ENCODE measurements at places on chromosomes 7 and 10. TPM values are rescaled to one million over a fixed set of nuclear protein-coding genes. Genes with fewer than 3 reads are reported as not detected.
A peak's percentile ranks its signal among the peaks of the same experiment; 100 is the strongest.

Gene C1QL3
- not detected for total RNA-seq

Gene UBE3C
- total RNA-seq, result 46.1 TPM

Gene MBL2
- 0.17 TPM for total RNA-seq

Gene EFCAB10
- total RNA-seq, result 2.3 TPM

Gene INHBA
- 14.4 TPM for total RNA-seq

Gene TM9SF3
- total RNA-seq, result 32.8 TPM

GRCh38 chr10:30013757-30014156 is 45.6 kb downstream of the JCAD start:
- no peak for DNase-seq

GRCh38 chr7:139708541-139708940 is 69.3 kb downstream of the HIPK2 start:
- no peak for DNase-seq

DNA sequence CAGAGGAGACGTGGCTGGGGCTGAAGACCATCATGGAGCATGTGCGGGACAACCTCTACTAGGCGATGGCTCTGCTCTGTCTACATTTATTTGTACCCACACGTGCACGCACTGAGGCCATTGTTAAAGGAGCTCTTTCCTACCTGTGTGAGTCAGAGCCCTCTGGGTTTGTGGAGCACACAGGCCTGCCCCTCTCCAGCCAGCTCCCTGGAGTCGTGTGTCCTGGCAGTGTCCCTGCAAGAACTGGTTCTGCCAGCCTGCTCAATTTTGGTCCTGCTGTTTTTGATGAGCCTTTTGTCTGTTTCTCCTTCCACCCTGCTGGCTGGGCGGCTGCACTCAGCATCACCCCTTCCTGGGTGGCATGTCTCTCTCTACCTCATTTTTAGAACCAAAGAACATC is 22.0 kb upstream of the CPA5 start:
- no peak for DNase-seq

GRCh38 chr10:78465431-78465830 is 431.8 kb downstream of the RPS24 start:
- no peak for DNase-seq

DNA sequence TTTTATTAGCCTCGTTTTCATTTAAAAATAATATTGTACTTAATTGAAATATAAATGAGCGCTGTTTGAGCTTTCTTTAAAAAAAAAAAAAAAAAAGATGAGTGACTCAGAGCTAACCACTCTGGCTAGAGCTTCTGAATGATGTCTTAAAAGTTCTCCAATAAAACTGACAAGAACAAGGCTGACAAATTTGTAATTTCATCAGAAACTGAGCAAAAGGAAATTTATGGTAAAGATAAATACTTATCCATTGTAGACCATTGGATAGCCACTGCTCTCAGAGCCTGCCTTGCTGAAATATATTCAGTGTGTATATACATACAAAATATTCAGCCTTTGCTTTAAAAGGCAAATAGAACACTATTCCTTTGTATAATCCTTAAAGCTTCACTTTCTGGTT is 91.2 kb upstream of the OIT3 start:
- no peak for DNase-seq

GRCh38 chr7:98170966-98171365 is 40.3 kb upstream of the BHLHA15 start:
- DNase-seq, result no peak

GRCh38 chr7:112197322-112197721 is 8.9 kb downstream of the DOCK4 start:
- no peak for DNase-seq

DNA sequence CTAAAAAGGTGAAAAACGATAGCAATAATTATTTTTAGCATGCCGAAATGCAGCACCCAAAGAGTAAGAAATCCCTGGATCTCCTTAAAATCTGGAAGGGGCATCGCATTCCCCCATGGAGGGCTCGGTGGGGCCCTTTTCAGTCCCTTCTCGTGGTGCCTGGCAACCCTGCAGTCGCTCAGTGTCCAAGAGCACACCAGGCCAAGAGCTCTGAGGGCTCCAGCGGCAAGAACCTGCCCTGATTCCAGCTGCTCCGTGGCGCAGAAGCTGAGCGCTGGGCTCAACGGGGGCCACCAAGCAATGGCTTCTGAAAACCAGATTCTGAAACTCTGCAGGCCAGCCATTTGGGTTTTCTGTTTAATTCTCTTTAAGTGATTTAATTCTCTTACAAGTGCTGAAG is 131.2 kb downstream of the PRKAG2 start:
- DNase-seq, result no peak

DNA sequence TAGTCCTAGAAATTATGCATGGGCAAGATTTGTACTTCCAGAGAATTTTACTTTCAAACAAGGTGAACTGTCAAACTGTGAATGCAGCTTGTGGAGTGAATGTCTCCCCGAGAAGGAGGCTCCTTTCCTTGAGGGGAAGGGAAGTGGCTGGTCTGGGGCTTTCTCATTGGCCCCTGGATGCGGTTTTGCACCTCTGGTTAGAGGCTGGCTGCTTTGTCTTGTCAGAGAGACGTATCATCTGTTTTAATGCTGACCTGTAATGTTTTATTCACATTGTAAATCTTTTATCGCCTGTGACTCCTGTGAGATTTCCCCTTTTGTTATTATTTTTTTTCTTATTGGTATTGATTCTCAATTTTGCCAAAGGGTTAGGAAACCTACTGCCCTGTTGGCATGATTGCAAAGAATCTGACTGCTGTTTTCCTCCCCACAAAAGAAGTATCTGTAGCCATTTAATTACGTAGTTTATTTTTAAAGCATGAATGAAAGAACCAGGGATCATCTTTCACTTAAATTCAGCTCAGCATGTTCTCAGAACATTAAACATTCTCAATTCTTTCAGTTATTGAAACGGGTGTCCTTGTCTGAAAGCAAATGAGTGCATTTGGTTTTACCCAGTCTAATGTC is 238.3 kb upstream of the NFE2L3 start:
- no peak for DNase-seq

GRCh38 chr10:71836596-71836974 is 14.5 kb downstream of the PSAP start:
- DNase-seq, result no peak

GRCh38 chr10:89555688-89556445 is 20.5 kb upstream of the SLC16A12 start:
- peak; percentile 43 for DNase-seq

DNA sequence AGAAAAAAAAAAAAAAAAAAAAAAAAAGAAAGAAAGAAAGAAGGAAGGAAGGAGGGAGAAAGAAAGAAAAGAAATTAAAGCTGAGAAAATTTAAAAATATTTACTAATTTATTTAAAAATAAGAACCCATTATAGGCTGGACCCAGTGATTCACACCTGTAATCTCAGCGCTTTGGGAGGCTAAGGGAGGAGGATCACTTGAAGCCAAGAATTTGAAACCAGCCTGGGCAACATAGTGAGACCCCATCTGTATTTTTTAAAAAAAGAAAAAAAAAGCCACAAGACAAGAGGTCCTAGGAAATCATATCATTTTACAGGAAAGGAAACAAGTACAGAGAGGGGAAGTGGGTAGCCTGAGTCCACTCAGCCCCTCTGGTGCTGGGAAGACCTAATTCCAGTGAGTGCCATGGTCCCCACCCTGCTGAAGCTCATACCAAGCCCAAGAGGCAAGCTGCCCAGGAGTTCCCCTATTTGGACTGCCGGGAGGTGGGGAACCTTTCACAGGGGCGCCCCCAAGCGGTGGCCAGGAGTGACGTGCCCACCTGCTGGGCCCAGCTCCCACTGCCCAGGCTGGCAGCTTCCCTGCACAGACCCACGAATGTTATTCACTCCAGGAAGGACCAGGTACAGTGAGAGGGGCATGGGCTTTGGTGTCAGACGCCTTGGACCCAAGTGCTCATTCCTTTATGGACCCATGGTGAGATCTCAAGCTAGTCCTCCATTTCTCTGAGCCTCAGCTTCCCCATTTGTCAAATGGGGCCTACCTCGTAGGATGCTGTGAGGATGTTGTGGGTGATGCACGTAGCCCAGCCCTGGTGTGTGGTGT is 133.6 kb downstream of the ZMIZ1 start:
- DNase-seq, result no peak

DNA sequence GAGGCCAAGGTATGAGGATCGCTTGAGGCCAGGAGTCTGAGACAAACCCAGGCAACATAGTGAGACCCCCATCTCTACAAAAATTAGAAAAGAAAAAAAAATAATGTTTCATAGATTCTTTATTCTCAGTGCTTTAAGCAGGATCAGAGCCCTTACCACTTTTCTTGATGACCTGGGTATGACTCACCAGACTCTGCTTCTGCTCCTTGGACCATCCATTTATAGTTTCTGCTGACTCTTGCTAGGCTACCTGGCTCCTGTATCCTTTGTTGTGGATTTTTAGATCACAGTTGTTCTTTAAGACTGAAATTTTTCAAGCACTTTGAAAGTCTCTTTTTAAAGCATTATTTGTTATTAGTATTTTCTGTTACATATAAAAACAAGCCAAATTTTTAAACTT is 411.1 kb downstream of the GFRA1 start:
- peak; percentile 28 for DNase-seq

DNA sequence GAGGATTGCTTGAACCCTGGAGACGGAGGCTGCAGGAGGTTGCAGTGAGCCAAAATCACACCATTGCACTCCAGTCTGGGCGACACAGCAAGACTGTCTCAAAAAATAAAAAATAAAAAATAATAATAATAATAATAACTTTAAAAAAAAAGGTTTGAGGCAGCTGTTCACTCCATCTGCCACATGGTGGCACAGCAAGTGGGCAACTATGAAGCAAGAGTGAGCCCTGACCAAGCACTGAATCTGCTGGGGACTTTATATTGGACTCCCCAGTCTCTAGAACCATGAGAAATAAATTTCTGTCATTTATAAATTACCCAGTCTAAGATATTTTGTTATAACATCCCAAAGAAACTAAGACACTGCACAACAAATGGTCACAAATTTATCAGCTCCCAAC is 14.6 kb upstream of the BRI3 start:
- no peak for DNase-seq

DNA sequence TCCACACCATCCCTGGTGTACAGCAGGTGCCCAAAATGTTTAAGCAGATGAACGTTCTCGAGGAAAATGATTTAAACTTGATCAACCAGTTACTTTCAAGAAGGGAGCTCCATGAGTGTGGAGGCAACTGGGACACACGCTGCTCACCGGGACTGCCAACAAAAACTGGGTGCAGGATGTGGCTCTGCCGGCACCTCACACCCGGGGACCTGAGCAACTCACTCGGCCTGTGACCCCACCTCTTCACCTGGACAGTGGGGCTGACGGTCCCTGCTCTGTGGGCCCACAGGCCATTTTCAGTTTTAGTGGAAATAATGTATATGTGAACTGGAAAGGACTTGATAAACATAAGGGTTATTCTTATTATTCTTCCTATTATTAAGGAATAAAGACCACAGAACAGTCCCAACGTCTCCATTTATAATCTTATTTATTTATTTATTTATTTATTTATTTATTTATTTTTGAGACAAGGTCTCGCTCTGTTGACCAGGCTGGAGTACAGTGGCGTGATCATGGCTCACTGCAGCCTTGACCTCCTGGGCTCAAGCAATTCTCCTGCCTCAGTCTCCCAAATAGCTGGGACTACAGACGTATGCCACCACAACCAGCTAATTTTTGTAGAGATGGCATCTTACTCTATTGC is 60.6 kb downstream of the RGS10 start:
- DNase-seq, result no peak

- no peak for DNase-seq
Observed at GRCh38 chr7:156379324-156380070, 261.1 kb upstream of the RNF32 start.

- no peak for DNase-seq
Observed at GRCh38 chr7:105854498-105854897, 21.9 kb downstream of the ATXN7L1 start.

DNA sequence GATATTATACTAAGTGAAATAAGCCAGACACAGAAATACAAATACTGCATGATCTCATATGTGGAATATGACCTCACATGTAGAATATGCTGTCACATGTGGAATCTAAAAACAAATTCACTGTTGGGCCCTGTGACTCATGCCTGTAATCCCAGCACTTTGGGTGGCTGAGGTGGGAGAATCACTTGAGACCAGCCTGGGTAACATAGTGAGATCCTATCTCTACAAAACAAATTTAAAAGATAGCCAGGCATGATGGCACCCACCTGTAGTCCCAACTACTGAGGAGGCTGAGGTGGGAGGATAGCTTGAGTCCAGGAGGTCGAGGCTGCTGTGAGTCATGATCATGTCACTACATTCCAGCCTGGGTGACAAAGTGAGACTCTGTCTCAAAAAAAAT is 160.3 kb downstream of the PTEN start:
- no peak for DNase-seq

DNA sequence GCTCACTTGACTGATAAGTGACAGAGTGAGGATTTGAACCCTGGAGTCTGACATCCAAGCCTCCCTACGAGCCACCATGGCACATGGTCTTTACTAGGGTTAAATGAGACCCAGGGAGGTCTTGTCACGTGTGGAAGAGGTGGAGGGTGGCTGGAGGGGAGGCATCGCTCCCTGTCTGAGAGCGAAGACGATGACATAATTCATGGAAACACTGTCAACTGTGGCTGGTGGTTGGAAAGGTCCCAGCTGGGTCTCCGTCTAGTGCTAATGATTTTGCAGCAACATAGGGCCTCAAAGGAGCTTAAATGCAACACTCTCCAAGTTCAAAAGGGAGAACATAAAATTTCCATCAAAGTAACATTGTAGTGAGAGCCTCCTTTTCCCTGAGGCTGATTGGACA is 99.9 kb upstream of the BAIAP2L1 start:
- DNase-seq, result no peak
